ENCODE measurements at places on chromosomes 1 and 21.

DNA sequence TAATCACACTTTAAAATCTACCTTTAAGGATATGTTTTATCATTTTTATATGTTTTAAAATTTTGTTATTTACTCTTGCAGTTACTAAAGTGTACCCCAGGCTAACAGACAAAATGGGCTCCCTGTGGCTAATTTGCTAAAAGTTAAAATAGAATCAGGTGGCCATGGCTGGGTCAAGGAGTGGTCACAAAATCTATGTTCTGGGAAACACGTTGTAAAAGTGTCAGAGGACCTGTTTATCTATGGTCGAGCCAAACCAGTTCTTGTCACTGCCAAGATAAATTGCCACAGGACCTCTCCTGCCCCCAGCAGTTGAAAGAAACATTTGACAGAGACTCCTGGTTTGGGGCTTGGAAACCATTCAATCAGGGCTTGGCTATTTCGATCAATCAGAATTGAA, 21.2 kb upstream of the TTLL7 start:
- DNase-seq, result no peak

- no peak for DNase-seq
Measured at GRCh38 chr1:211843018-211843417, 12.5 kb upstream of the LPGAT1 start.

DNA sequence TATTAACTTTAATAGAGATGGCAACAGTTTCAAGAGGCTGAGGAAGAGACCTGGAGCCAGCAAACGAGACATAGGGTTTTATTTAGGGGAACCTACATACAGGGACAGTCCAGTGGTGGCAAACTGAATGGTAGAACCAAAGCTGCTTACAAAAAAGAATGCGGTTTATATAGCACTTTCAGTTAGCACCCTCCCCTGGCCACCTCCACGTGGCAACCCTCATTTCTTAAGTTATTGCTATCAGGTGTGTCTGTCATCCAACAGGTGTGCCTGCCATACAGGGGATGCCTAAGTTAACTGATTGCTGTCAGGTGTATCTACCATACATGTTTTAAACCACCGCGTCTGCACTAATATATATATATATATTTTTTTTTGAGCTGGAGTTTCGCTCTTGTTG, 129.2 kb upstream of the DUSP10 start:
- no peak for DNase-seq

- no peak for DNase-seq
Measured at GRCh38 chr1:44724296-44724954, 6.5 kb downstream of the RNU5D-1 start.

DNA sequence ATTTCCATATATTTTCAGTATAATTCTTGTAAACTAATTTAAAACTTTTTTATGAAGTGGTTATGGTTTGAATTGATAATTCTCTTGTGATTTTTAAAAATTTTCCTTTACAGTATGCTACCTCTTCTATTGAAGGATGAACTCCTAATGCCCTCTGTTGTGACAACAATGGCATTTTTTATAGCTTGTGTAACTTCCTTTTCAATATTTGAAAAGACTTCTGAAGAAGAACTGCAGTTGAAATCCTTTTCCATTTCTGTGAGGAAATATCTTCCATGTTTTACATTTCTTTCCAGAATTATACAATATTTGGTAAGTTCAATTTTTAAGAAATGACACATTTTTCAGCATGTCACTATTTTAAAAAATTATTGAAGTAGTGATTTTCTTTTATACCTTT, 61.4 kb downstream of the ALG6 start:
- no peak for DNase-seq

GRCh38 chr1:219365451-219365850, 191.8 kb downstream of the LYPLAL1 start:
- no peak for DNase-seq

GRCh38 chr1:22257290-22258275, 114.7 kb upstream of the WNT4 start:
- no peak for DNase-seq

- no peak for DNase-seq
Measured at GRCh38 chr21:44461464-44462001, 6.2 kb downstream of the LRRC3 start.

GRCh38 chr1:20071416-20071815, 1.4 kb downstream of the PLA2G5 start:
- DNase-seq, result no peak

DNA sequence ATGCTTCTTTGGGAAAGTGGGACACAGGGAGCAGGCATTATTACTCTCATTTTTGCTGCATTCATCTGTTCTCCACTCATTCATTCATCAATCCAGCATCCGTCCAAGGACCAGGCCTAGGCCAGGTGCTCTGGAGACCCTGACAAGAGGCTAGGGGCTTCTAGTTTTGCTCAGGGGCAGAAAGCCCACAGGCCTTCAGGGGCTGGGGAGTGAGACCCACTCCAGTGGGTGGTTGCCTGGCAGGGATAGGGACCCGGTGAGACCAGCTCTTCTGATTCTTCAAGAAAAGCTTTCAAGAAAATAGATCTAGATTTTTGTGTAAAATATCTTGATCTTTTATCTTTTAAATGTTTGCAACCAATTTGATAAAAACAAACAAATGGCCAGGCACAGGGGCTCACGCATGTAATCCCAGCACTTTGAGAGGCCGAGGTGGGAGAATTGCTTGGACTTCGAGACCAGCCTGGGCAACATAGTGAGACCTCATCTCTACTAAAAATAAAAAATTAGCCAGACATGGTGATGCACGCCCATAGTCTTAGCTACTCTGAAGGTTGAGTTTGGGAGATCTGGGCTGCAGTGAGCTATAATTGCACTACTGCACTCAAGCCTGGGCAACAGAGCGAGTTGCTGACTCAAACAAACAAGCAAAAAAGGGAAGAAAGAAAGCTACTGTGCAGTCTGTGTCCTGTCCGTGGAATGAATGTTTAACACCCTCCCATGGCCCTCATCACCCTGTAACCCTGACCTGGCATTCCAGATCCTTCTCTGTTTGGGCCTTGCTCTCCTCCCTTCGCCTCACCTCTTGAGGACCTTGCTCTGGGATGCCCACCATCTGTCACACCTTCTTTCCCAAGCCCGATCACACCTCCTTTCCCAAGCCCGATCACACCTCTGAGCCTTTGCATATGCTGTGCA, 17.3 kb upstream of the LRP8 start:
- DNase-seq, result no peak

DNA sequence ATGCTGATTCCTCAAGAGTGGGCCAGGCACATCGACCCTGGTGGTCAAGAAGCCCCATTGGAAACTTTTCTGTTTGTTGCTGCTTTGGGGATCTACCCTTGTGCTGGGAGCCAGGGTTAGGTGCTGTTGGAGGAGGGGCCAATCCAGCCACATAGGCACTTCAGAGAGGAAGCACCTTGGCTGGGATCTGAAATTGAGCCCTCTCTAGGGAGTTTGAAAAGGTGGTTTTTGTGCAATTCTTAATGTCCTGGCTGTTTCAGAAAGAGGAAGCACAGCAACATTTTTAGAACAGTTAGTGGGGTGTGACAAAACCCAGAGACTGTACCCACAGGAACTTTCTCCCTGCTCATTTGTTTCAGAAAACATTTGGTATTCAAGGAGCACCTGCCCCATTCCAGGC, 17.2 kb upstream of the BEND5 start:
- DNase-seq, result no peak

- no peak for DNase-seq
Measured at GRCh38 chr1:46529031-46529630, 22.3 kb downstream of the KNCN start.

DNA sequence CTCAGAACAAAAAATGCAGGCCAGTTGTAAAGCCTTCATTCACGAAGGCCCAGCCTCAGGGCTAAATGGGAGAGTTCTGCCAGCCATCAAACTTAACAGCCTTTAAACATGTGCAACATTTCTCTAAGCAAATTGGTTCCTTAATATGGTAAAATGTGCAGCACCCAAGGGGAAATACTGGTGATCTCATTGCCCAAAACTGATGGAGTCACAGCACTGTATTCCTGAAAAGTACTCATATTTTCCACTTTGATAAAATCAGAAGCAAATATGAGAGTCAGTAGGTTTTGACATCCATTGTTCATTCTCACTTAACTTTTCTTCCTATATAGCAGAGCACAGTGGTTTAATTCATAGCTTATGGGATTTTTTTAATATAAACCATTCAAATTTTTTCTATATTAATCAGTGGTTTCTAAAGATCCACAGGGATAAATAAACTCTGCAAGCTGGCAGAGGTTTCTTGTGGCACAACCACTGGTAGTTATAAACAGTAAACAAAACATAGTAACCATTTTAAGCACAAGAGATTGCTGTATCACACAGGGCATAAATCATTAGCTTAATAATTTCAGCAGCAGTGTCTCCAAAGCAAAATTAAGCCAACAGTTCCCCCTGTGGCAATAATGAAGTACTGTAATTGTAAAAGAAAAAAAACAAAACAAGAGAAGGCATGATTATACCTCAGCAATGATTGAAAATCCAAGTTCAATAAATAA, 106.9 kb upstream of the LYPLAL1 start:
- DNase-seq, result no peak

Measured in occipital lobe (tissue), 3 donors.